SK-MEL-5 (cell line): ENCODE measurements at places on chromosomes 11 and 22.

- DNase-seq = no peak
These were observed 20.5 kb upstream of the RBFOX2 start for GRCh38 chr22:36048911-36049677.

GRCh38 chr11:57387289-57388030 lies 3.0 kb downstream of the PRG2 start:
- DNase-seq = peak; percentile 4

- peak; percentile 64 for DNase-seq
These were observed 584.0 kb downstream of the KCNA4 start for GRCh38 chr11:29432719-29433325.

DNA sequence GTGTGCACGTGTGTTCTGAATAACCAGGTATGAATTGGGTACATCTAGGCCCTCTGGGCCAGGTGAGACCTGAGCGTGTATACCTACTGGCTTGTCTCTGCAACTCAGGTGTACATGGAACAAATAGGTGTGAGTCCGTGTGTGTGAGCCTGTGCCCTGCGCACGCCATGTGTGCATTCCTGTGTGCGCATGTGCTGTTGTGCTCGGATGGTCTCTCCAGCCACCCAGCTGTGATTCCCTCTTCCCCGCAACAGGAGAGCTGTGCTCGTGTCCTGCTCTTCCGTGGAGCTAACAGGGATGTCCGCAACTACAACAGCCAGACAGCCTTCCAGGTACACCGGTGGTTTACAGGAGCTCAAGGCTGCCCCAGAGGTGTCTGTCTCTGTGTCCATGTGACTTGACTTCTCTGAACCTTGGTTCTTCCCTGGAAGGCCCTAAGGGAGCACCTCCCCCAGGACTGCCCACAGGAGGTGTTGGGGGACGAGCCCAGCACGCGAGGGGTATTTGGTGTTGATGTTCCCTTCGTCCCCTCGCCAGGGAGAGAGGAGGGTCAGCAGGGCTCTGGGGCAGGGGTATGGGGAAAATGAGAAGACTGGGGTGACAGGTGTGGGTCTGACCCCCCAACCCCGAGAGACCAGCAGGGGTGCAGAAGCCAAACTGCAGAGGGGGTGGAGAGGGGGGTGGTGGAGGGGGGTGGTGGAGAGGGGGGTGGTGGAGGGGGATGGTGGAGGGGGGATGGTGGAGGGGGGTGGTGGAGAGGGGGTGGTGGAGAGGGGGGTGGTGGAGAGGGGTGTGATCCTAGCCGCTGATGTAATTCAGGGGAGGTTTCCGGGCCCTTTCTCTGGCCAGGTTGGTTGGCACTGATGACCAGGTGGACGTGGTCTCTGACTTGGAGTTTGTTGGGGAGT lies 10.7 kb downstream of the SHANK3 start:
- DNase-seq = no peak

- no peak for DNase-seq
These were observed 478 bp downstream of the FAU start for GRCh38 chr11:65121447-65121864.

DNA sequence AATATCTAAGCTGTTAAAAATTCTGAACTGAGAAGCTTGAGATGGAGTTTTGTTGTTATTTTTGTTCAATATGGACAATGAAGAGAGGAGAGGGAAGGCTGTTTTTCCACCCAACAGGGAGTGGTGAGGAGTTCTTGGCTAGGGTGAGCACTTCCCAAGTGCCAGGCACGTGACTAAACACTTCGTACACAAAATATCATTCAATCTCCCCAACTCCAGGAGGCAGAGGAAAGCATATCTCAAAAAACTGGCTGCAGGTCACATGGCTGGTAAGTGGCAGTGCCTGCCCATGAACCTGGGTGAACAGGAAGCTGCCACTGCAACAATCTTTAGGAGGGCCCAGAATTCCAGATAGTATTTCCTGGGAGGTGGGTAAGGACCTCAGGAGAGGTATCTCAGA lies 11.6 kb downstream of the ELF5 start:
- DNase-seq = no peak

DNA sequence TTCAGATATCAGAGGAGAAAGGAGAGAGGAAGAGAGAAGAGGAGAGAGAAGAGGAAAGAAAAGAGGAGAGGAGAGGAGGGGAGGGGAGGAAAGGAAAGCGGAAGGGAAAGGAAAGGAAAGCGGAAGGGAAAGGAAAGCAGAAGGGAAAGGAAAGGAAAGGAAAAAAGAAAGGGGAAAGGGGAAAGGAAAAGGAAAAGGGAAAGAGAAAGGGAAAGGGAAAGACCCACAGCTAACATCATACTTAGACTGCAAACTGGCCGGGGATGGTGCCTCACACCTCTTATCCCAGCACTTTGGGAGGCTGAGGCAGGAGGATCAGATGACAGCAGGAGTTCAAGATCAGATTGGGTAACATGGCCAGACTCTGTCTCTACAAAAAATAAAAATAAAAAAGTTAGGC lies 11.4 kb downstream of the CHEK2 start:
- DNase-seq = no peak
